ENCODE measurements at places on chromosomes 16 and 17.

DNA sequence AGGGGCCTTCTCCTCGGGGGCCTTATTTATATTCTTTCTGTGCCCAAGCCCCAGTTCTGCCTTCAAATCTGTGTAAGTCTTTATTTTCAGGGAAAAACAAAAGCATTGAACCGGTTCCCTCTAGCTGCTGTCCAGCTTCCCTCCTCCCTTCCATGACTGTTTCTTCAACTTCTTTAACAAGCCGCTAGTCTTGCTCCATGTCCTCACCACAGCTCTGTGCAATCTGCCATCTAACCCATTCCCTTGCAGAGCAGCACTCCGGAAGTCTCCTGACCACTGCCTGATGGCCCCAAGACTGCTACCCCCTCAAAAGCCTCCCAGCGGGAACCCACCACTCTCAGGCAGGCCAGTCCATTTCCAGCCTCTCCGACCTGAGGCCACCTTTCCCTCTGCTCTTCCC, 16.9 kb downstream of the EMC8 start:
- no peak for DNase-seq

- DNase-seq = no peak
Observed at GRCh38 chr17:34974179-34974578, 6.1 kb upstream of the LIG3 start.

GRCh38 chr17:45020354-45021138, 30.9 kb downstream of the DCAKD start:
- no peak for DNase-seq

DNA sequence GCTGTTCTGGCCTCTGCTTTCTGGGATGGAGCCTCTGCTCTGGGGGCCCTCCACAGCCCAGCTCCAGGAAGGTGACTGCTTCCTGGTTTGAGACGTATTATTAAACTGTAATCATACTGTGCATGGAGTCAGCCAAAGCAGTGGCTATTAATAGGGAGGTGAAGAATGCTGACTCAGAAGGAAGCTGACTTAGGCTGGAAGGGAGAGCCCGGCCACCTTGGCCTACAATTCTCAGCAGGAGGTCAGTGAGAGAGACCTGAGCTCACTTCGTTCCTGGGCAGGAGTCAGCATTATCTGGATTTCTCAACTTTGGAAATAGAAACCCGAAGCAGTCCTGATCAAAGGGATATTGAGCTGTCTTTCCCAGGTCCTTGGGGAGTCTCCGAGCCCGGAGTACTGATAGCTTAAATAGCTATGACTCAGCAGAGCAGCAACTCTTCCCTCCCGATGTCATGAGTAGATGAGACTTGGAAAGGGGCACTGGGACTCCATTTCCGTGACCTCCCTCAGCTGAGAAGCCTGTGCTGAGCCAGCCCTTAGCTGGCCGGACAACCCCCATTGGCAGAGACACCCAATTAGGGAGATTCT, 91.8 kb downstream of the YPEL2 start:
- no peak for DNase-seq

DNA sequence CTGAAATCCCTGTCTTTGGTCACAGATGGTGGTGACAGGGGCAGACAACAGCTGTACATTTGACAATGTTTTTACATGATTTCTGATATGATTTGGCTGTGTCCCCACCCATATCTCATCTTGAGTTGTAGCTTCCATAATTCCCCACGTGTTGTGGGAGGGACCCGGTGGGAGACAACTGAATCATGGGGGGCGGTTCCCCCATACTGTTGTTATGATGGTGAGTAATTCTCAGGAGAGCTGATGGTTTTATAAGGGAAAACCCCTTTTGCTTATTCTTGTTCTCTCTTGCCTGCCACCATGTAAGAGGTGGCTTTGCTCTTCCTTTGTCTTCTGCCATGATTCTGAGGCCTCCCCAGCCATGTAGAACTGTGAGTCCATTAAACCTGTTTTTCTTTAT, 353.9 kb downstream of the CPPED1 start:
- no peak for DNase-seq

GRCh38 chr16:87431926-87432325, 39.8 kb downstream of the MAP1LC3B start:
- no peak for DNase-seq

DNA sequence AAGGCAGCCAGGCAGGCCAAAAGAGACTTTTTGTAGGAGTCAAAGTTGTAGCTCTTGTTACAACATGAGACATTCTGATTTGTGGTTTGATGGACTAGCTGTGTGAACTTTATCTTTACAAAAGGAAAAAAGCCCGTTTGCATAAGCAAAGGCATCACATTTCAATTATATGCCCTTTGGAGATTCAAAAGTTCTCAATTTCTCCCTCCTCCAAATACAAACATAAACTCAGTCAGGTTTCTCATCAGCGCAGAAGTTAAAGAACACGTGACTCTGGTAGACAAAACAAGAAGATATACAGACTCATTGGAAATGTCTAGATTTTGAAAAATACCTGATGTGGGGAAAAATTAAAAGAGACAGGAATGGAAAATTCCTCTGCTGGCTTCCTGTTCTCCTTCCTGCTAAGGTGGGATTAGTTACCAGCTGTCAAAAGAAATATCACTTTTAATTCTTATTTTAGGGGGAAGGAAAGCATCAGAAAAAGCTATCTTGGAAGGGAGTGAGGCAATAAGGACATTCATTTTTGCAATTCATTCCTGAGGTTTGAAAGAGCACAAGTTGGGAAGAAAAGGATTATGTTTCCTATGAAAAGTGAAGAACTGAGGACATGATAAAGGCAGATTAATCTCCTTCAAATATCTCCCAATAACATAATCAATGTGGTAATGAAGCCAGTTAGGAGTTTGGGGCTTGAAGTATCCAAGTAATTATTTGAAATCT, 4.6 kb upstream of the KCNJ16 start:
- DNase-seq = no peak

DNA sequence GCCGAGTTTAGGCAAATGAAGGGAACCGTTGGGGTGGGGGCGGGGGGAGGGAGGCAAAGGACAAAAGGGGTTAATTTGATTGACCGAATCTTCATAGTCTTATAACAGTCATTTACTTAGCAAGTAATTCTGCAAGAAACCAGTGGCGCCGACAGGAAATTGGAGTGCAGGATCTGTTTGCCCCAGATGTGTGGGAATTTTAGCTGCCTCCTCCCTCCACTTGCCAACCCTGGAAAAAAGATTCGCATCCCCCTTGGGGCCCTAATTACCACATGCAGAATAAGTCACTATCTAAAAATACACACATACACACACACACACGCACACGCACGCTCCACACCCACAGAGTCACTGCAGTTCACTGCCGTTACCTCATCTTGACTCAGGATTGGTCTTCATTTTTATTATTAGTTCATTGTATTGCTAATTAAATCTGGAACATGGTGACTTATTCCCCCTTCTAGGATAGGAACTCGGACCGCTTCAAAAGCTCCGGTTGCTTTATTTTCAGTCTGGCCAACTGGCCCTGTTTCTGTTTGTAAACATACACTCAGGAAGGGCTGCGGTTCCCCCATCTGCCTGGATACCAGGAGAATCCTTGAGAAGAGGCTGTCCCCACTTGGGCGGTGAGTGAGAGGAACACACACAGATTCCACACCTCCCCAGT, 241.6 kb upstream of the SALL1 start:
- DNase-seq = no peak

- peak; percentile 36 for DNase-seq
Observed at GRCh38 chr17:45131616-45132319, 547 bp downstream of the PLCD3 start.

DNA sequence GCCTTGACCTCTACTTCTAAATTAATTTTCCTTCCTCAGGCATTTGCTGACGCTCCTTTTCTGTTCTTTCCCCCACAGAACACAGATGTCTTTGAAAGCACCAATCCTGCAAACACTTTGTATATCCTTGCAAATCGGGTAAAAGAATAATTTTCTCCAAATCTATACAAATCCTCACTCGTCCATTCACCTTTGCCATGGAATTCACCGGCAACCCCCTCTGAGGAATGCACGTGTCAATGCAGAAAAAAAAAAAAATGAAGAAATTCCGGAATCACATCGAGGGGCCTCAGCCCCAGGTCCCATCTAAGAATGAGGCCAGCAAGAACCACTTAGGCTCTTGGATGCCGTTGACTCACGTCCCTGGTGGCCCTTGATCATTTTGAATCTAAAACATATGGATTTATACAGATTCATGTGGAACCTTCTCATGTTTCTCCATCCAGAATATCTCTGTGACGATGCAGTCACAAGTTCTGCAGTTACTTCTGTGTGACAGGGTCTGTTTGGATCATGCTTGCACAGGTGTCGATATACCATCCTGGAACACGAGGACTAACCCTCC, 136.9 kb downstream of the RBFOX3 start:
- no peak for DNase-seq

DNA sequence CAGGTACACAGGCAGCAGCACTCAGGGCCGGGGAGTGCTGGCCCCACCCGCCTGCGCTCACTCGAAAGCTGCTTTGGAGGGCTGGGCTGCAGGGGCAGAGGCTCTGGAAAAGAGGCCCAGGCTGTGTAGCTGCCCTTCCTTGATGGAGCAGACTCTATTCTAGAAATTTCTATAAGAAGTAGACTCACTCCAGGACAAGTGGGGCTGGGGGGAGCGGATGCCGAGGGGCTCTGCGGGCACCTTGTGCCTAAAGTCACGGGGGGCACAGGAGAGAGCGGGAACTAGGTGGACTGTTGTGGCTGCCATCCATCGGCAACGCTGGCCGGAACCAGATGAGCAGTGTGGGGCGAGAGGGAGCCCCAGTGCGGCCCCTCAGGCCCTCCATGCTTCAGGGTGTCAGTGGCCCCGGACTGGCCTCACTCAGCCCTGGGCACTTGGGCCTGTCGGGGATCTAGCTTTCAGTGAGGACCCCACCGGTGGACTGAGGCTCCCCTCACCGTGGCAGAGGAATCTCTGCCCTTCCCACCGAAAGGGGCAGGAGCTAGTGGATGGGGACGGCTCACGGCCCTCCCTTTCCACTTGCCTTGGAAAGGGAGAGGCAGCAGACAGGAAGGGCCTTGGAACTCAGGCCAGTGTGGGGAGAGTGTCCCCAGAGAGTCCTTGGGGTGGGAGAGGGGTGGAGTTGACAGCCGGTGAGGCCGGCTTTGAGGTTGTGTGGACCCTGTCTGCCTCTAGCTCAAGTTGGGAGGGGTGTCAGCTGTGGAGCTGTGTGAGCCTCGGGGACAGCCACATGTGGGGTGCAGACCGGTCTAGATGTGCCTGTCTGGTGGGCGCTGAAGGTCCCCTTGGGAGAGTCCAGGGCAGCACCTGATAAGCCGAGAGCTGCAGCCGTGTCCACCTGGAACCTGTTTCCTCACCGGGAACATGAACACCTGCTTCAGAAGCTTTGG, 16.6 kb downstream of the ENDOV start:
- DNase-seq = no peak

DNA sequence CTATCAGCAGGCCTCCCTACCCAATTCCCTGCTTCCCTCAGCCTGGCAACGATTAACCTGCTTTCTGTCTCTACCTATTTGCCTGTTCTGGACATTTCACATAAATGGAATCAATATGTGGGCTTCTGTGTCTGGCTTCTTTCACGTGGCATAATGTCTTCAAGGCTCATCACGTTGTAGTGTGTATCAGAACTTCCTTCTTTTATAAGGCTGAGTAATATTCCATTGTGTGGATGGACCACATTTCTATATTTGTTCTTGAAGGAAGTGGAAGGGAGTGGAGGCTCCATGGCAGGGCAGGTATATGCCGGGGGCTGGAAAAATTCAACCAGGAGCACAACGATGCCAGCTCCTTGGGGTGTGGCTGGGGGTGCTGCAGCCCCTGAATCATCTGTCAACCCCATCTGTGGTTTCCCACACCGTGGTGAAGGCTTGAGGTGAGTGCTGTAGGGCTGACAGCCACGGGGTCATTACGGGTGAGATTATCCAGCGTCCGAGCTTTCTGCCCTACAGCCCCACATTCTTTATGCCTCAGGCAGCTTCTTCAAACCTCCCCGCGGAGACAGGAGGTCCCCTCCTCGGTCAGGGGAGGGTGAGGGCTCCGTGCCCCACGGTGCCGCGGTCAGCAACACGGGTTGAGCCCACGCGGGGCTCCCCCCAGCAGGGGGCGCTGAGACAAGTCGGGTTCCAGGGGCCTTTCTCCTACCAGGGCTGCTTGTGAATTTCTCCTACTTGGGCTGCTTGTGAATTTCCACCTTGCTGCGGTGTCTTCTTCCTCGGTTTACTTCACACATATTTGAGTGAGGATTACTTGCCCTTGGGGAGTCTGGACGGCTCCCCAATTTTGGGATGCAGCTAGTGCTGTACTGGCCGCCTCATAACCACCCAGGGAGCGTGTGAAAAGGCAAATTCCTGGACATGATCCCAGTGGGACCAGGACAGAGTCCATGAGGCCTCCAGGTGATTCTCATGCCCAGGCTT, 18.3 kb upstream of the WFIKKN2 start:
- DNase-seq = peak; percentile 62

GRCh38 chr16:4123616-4124300, 7.5 kb upstream of the ADCY9 start:
- DNase-seq = no peak

GRCh38 chr17:50681263-50682200, 26.2 kb downstream of the ANKRD40 start:
- DNase-seq = no peak

GRCh38 chr17:8072341-8072728, 15.2 kb downstream of the ALOX12B start:
- DNase-seq = no peak

DNA sequence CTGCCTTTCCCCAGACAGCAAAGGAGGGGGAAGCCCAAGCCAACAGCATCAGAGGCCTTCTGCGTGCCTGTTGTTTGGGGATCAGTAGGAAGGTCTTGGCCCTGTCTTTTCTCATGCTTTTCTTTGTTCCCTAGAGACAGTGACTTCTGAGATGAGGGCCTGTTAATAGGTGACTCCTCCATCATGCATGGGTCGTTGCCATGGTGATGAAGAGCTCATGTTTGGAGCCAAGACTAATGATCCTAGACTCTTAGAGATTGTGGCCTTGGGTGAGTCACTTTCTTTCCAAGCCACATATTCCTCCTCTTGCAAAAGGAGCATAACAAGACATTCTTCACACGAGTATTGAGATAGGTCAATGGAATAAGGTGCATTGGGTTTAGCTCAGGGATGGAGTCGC, 201.1 kb upstream of the ASIC2 start:
- no peak for DNase-seq

DNA sequence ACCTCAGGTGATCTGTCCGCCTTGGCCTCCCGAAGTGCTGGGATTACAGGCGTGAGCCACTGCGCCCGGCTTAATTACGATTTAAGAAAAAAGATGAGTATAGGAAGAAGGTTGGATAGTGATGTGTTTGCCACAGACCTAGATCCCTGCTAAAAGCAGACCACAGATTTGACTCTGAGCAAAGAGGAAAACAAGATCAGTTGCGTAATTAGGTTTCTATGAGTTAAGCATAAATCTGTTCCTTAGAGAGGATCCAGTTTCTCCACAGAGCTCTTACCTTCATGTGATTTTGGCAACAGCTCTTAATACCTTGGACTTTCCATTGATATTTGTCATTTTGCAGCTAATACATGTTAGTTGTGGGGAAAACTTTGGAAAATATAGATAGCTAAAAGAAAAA, 31.1 kb downstream of the CDH1 start:
- no peak for DNase-seq

- no peak for DNase-seq
Observed at GRCh38 chr16:85605912-85606841, 6.9 kb upstream of the GSE1 start.
